ENCODE measurements at places on chromosomes 7 and 10.

DNA sequence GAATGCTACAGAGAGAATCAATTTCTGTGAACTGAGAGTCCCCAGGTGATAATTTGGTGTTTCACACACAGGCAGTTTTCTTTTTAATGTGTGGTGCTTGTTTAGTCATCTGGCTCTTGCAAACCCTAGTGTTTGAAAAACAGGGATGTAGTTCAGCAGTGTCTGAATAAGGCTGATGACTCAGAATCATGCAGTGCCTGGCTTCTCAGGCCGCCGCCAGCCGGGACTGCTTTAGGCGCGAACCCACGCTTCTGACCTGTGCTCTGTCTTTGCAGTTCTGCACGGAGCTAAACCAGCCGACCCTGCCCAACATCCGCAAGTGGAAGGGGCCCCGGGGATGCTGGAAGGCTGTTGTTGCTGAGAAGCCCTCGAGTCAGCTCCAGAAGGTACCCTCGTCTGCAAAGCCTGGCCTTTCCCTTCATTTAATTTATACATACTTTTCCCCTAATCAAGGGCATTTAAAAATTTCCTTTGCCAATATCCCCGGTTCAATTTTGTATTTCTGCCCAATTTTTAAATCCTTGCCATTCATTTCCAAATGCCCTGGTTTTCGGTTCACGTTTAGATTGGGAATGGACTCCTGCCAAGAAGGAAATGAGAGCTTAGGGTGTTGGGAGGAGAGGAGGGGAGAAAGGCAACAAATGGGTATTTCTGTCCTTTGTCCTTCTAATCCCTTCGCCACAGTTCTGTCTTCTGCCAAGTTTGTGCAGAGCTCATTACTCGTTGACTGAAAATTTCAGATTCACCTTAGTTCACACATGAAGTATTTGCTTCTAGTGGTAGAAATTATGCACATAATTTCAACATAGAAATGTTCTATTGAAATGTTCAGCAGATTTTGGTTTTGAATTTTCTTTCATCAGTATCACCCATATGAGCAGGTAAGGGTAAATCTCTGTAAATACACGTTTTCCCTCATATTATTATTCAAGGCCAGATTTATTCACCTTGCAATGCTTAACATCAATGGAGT lies 108.5 kb upstream of the ANLN start:
- no peak for DNase-seq

GRCh38 chr7:34949361-34949760 lies 87.9 kb downstream of the DPY19L1 start:
- DNase-seq: no peak

- no peak for DNase-seq
These were observed 14.9 kb downstream of the TNRC18 start for GRCh38 chr7:5408777-5409176.

- DNase-seq: no peak
These were observed 89.1 kb upstream of the KLF14 start for GRCh38 chr7:130823060-130823459.

DNA sequence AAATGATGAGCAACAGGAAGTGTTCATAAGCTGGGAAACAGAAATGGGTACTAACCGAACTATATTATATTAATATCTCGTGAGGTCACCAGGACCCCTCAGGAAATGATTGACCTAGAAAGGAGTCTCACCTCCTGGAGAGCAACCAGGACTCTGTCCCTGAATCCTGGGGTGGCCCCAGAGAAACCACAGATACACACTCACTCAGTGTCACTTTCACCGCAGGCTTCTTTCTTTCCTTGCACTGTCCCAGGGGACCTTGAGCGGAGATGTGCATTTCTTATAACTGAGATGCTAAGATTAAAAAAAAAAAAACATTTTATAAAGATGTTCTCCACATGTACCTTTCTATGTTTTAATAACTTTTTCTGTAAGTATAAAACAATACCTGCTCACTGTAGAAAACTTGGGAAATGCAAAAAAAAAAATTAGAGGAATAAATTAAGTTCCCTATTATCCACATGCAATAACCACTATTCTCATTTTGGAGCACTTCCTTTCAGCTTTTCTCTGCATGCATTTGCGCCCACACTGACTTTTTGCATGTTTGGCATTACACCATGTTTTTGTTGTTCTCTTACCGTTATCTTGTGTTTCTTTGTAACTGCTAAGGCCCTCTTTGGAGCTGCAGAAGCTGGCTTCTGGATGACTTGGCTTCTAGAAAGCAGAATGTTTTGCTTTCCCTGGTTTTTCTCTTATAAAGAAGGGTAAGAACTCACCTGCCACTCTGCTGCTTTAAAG lies 15.0 kb downstream of the NOD1 start:
- DNase-seq: no peak

- DNase-seq: no peak
These were observed 176.3 kb upstream of the TCF7L2 start for GRCh38 chr10:112773783-112774182.

DNA sequence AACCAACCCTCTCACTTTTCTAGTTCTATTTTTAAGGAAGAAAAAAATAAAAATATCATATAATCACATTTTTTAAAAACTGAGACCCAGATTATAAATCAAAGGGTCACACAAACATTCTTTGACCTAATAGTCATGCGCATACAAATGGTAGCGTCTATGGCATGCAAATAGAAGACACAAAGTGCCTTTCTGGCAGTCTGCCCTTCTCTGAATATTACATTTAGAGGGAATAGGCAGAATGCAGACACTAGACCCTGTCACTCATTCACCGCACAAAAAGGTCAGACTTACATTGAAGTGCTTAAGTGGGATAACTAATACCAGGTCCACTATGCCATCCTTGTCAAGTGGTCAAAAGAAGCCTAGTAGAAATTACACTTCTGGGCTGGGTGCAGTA lies 26.5 kb upstream of the FHIP2A start:
- DNase-seq: no peak

GRCh38 chr7:130379921-130380860 lies at the start of gene CPA1:
TSS of gene CPA1 (plus strand) at chr7:130380494. CDS start at chr7:130380521, 27 bp downstream.
- no peak for DNase-seq

- no peak for DNase-seq
These were observed 6.9 kb downstream of the ABCB8 start for GRCh38 chr7:151035026-151035717.

- no peak for DNase-seq
These were observed 28.4 kb downstream of the ZNF33A start for GRCh38 chr10:38038932-38039245.

GRCh38 chr7:131040467-131040932 lies 287.2 kb upstream of the MKLN1 start:
- DNase-seq: peak; percentile 32

GRCh38 chr10:102009801-102010425 lies 46.1 kb downstream of the ARMH3 start:
- peak; percentile 36 for DNase-seq

DNA sequence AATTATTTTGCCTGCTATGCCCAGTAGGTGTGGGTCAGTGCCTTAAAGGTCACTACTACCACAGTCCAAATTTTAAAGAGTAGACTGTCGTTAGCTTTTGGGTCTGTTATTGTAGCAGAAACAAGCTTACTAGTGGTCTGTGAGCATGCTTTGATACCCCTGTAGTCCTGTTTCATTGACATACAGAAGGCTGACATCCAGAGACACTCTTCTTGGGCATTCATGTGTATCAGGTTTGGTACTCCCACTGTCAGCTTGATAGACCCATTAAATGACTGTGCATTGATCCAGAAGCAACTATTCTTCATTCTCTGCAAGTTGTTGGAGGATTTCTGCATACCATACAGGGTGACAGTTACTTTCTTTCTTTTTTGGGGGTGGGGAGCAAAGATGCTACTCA lies 884.4 kb upstream of the CELF2 start:
- DNase-seq: no peak

DNA sequence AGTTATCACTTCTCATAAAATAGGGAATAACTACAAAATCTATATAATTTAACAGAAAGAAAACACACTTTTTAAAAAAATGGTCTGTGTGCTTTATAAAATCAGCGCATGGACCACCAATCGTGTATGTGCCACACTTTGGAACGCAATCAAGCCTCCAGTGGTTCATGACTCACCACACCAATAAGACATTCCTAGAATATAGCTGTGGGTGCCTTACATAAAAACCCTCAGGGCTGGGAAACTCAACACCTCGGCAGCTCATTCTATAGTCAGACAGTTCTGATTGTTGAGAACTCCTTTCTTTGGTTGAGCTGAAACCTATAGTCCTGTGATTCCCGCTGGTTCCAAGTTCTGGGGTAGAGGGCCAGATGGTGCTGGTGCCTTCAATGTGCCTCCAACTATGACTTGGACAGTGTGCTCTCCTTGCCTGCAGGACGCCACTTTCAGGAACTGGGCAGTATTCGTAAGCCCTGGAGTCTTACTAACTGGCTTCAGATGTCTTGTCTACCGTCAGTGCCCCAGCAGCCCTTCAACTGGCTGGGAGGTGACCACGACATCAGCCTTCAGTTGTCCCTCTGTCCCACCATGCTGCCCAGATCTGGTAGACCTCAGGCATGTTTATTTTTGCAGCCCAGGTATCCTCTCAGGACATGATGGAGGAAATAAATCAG lies 135.7 kb upstream of the GDF10 start:
- DNase-seq: no peak

DNA sequence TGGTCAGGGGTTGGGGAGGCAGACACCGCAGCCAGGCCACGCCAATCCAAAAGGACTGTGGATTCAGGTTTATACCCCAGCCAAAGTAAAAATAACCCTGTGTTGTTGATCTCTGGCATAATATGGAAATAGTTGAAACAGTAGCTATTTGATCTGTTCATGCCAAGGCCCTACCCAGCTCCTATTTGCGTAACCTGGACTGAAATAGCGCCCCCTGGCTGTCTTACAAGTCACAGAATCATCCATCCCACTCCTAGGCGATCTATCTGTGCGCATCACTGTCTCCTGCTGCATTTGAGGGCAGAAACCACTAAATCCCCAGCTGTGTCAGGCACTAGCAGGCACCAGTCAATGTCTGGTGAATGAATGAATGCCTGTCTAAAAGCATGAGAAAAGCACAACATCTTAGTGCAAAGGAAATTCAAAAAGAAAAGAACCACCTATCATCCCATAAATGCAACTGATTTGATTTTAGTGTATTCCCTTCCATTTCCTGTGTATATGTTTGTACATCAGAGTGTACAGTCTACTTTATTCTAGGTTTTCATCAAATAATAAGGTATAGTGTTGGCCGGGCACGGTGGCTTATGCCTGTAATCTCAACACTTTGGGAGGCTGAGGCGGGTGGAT lies 160.0 kb downstream of the SLIT1 start:
- no peak for DNase-seq

DNA sequence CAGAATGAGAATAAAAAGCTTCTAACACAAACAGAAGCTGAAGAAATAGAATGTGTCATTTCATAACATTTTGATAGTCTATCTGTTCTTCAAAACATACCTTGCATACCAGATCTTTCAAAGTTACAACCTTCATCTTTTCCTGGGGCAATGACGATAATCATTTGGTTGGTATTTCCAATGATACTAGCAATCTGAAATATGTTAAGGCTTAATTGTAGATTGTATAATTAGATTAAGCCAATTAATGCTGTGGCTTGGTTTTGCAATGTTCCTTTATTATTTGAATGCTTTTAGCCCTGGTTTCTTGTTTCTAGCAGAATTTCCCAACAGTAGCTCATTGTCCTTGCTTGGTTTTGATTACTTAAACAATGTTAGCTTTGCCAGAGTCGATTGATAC lies 84.6 kb downstream of the CABCOCO1 start:
- DNase-seq: no peak

DNA sequence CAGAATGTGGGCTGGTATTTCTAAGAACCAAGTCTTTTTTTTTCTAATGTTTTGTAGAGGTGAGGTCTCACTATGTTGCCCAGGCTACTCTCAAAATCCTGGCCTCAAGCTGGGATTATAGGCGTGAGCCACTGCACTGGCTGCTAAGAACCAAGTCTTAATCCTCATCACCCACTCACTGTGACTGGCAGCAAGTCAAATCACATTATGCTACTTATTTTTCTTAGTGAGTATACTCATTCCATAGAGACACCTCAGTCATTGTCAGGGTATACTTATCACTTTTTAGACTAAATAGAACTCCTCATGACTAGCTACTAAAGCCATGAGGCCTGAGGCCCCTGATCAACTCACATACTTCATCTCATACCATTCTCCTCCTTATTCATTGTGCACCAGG lies 116.1 kb downstream of the STRA8 start:
- no peak for DNase-seq

DNA sequence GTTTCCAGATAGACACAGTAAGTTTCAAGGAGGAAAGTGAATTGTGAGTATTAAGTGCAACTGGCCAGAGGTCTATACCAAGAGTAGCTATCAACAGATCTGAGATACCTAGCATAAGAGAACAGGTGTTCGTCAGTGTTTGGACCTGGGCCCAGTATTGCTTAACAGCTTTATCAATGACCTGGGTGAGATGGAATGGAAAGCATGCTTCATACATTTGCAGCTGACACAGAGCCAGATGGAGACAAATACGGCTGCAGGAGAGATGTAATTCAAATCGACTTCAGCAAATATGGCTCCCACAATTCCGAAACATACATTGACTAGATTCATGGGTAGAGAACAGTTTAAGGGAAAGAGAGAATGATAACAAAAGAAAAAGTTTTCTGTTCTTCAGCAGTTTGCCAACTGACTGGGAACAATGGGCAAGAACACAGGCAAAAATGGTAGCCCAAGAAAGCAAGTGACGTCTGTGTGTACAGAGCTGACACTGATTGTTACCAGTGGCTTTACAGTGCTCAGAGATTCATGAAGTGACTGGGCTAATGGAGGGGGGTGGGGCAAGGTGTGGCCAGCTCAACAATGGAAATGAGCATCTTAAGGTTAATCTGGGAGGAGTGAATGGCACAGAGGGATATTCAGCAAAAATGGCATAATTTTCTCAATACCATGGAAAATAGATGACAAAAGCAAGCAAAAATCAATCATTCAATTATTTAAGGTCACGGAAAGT lies 28.0 kb upstream of the COBL start:
- no peak for DNase-seq

DNA sequence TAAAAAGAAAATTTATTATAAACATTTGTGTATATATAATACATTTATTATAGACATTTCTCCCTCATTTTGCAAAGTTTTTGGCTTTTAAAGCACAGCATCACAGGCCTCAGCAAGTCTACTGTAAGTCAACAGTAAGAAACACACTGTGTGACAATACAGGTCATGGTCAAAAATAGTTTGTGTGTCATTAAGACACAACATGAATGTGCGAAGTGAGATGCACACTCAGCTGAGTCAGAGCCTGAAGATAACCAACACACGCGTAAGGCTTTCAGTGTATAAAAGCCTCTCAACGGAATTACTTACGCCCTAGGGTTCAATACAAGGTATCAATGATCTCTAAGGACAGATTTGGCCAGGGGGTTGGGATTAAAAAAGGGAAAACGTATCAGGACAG lies 157.6 kb downstream of the PIP4K2A start:
- no peak for DNase-seq

GRCh38 chr10:129626309-129626708 lies 159.3 kb downstream of the MGMT start:
- no peak for DNase-seq

DNA sequence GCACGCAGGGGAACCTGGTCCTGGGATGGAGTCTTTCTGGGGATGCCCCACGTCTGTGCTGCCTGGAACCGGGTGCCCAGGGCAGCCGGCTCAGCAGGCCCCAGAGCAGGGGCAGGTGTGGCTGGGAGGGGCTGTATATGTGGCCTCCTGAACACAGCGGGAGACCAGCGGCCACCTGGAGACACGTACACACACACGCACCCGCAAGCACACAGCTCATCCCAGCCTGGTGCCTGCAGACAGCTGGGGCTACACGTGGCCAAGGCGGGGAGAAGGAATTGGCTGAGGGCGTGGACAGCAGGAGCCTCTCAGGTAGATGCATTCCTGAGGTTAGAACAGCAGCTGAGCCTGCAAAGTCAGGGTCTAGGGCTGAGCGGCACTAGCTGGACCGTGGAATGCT lies 14.0 kb downstream of the ADAM8 start:
- DNase-seq: no peak

Data from GM12891 (cell line).